ENCODE measurements at places on chromosomes 16 and 17.

DNA sequence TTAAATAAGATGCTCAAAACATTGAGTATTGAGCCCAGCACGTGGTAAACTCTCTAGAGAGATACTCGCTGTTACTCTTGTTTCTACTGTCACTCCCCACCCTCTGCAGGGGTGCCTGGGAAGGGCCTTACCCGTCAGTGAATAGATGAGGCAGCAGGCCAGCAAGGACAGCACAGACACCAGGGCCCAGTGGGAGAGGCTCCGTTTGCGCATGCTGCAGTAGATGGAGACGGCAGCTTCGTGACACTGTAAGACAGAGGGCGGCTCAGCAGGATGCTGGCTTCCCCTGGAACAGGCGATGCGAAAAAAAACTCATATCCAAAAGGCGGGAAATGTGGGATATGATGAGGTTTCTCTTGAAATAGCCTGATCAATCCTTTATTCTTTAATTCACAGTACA, 20.0 kb downstream of the SLC38A8 start:
- DNase-seq: no peak

- DNase-seq: no peak
Measured at GRCh38 chr17:15659663-15660062, 24.4 kb downstream of the TRIM16 start.

- DNase-seq: no peak
Measured at GRCh38 chr17:50900383-50900892, 34.3 kb upstream of the TOB1 start.

- DNase-seq: no peak
Measured at GRCh38 chr16:28975158-28975599, 601 bp downstream of the SPNS1 start.

DNA sequence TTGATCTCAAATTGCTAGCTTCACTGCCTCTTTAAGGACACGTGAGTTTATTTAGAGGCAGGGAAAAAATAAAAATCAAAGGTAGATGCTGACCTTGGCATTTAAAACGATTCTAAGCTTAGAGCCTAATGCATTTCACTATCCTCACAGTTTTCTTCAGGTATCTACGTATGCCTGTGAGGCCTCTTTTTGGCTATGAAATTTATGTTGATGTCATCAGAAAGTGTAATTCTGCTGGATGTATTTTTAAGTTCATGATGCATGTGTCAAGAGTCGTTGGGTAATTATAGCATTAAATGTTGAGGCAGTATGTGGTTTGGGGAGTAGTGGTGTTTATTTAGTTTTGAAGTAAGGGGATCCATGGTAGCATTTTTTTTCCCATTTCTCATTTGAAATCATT, 4.2 kb upstream of the KRTAP3-2 start:
- DNase-seq: no peak

- no peak for DNase-seq
Measured at GRCh38 chr17:61537264-61537771, 53.7 kb downstream of the NACA2 start.

DNA sequence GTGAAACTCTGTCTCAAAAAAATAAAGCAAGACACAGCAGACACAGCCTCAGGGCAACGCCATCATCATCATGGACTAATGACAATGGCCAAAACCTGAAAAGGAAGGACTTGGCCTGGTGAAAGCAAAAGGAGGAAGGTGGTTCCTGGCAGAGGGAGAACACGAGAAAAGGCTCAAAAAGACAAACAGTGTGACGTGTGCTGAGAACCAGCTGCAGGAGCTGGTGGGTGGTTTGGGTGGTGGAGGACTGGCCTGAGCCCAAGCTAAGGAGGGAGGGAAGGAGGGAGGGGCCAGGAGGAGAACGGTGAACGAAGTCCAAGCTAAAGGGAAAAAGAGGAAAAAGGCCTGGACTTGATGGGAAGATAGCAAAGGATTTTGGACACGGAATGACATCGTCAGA, 85.1 kb downstream of the SLC39A11 start:
- no peak for DNase-seq

DNA sequence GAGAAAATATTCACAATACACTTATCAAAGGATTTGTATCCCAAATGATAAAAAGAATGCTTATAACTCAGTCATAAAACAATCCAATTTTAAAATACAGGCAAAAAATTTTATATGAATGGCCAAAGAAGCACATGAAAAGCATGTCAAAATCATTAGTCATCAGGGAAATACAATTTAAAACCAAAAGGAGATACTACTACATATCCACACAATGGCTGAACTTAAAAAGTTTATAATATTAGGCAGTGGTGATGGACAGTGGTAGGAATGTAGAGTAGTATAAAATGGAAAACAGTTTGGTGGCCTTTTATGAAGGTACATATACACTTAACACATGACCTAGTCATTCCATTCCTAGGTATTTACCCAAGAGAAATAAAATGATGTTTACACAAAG, 12.2 kb downstream of the CMC2 start:
- no peak for DNase-seq

DNA sequence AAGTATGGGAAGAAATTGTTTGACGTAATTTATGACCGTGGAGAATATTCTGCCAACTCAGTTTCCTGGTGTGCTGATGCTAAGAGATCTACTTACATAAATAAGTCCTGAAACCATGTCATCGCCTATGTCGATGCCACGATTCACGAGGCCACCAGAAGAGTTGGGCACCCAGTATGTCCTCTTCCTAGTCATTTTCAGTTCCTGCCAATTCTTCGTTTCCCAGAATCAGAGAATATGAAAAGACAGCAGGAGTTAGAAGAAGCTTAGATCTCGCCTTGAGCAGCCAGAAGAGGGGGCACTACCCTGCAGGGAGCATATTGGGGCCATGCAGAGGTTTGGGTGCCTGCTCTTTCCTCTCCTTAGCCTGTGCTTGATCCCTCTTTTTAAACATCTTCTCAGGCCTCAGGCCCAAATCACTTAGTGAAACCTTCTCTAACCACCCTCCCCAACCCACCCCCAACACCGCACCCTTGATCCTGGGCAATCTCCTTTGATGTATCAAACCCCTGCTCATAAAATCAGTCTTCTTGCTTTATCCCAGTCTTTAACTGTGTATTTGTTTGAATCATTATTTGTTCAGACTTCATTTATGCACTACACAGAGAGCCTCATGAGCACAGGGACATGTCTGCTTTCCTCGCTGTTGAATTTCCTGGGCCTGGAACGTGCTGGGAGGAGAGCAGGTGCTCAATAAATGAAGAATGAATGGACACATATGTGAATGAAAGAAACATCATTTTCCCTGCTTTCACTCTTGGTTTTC, 12.2 kb upstream of the LONP2 start:
- DNase-seq: no peak

- peak; percentile 65 for DNase-seq
Measured at GRCh38 chr16:4116325-4117249, at the start of gene ADCY9. Gene ADCY9 (minus strand): TSS chr16:4116442. CDS start chr16:4115442, 1,000 bp downstream.

DNA sequence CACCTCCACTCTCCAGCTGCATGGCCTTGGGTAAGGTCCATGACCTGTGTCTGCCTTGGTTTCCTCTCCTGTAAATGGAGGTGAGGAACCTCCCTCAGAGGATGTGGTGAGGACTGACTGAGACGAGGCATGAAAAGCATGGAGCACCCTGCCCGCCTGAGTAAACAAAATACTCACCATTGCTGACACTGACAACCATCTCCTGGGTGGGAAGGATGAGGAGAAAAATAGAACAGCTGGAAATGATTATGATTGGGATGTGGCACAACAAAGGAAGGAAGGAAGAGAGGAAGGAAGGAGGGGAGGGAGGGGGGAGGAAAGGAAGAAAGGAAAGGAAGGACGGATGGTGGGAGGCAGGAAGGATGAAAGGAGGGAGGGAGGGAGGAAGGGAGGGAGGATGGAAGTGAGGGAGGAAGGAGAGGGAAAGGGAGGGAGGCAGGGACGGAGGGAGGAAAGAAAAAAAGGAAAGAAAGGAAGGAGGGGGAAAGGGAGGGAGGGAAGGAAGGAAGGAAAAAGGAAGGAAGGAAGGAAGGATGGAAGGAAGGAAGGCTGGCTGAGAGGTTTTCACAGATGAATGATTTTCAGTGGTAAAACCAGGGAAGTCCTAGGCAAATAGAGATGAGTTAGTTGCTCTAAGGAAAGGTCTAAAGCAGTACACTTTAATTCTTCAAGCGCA, 276.5 kb upstream of the XYLT1 start:
- no peak for DNase-seq

- no peak for DNase-seq
Measured at GRCh38 chr17:48016112-48016511, 21.5 kb downstream of the COPZ2 start.

DNA sequence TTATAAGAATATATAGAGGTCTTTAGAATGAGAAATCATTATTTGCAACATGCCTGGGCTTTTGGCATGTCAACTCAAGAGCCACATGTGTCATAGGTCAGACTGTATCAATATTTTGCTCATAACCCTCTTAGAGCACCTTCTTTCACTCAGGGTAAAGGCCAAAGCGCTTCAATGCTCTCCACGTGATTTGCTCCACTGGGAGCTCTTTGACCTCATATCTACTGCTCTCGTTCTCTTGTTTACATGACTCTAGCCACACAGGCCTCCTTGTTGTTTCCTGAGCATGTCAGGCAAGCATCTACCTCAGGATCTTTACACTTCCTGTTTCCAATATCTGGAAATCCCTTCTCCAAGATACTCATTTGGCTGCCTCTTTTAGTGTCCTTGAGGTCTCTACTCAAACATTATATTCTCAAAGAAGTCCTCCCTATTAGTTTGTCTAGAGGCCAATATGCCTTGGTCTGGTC, 148.4 kb downstream of the TOX3 start:
- DNase-seq: no peak

- DNase-seq: no peak
Measured at GRCh38 chr16:22971346-22971924, 157.5 kb downstream of the HS3ST2 start.

Data from effector memory CD8-positive, alpha-beta T cell (primary cell).